ENCODE measurements at places on chromosomes 6 and 20. TPM values are rescaled to one million over a fixed set of nuclear protein-coding genes. Genes with fewer than 3 reads are reported as not detected.

Gene PTCRA
- not detected for total RNA-seq

Gene HLA-F
- 2.4 TPM for total RNA-seq

Gene GRM1
- total RNA-seq: under 0.01 TPM

Gene TPMT
- 12.2 TPM for total RNA-seq

Gene CENPQ
- total RNA-seq: 30.0 TPM

Gene OOEP
- total RNA-seq: not detected

Gene NPEPL1
- 24.7 TPM for total RNA-seq

Gene WFDC12
- total RNA-seq: not detected

Gene PRL
- total RNA-seq: not detected

Gene DACT2
- total RNA-seq: not detected

All from LHCN-M2 (cell line).